Progenitor cell of endocrine pancreas (in vitro differentiated cells): ENCODE measurements at places on chromosomes 7 and 10. TPM values are rescaled to one million over a fixed set of nuclear protein-coding genes. Genes with fewer than 3 reads are reported as not detected.

DNA sequence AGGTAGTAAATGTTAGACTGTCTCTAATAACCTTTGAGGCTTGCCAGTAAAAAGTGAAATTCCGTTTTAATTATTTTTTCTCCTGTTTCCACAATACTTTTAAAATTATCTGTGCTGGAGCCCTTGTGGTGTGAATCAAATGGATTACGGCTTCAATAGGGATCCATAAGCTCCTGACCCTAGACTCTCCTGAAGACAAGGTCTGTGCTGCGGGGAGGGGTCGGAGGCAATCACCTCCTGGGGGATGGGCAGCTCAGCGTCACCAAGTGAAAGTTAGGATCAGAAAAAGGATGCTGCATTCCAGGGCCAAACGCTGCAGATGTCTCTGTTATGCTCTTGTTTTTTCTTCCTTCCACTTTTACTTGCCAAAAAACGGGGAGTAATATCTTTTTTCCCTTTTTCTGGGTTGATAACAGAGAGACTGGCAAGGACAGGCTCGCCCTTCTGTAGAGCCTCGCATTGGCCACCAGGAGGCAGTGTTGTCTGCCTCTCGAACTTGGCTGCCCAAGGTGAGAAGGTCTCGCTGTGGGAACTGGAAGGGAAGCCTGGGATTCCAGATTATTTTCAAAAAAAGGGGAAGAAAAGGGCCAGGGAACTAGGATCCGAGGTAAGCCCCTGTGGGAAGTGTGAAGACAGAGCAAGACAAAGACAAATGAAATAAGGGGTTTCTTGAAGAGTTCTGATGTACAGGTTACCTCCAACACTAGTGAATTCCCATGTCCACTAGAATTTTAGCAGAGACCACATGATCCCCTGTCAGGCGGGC is 621.9 kb downstream of the ACTR3B start:
- no peaks in the 10 kb centered on the region for H3K4me1 ChIP-seq
- H3K27ac ChIP-seq = no peak overlapping the region
- H3K36me3 ChIP-seq = peaks cover 6% of the 10 kb centered on the region
- H3K27me3 ChIP-seq = no peaks in the 10 kb centered on the region

The PDZD7 gene
- 0.29 and 0.84 TPM in 2 replicates for total RNA-seq

- peaks cover 29% of the 10 kb centered on the region for H3K4me1 ChIP-seq
- DNase-seq = no peak
Measured at GRCh38 chr7:130923930-130924329, 189.9 kb upstream of the KLF14 start.

The FOXI2 gene
- 1.7 and 4.7 TPM in 2 replicates for total RNA-seq

DNA sequence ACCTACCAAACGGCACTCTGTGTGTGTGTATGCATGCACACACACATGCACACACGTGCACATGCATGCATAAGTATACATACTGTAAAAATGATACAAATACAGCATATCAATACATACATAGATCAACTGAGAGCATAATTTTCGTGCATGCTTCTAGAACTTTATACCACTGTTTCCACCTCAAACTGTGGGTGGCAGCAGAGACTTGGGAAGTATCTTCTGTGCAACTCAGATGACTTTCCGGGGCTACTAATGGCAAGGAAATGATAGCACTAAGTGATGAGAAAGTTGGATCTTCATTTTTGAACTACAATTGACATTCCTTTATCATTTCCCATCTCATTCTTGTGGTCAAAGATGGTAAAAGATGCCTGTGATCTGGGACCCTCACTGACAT is 570.7 kb downstream of the REEP3 start:
- no peak overlapping the region for H3K4me3 ChIP-seq
- no peaks in the 10 kb centered on the region for H3K27me3 ChIP-seq
- H3K36me3 ChIP-seq = no peaks in the 10 kb centered on the region
- DNase-seq = no peak
- H3K27ac ChIP-seq = no peak overlapping the region
- no peaks in the 10 kb centered on the region for H3K4me1 ChIP-seq

The OPALIN gene
- not detected in 2 replicates for total RNA-seq
